ENCODE measurements at places on chromosomes 4 and X.

- no peak for DNase-seq
These were observed 1.5 kb upstream of the CRLF2 start for GRCh38 chrX:1213971-1214370.

GRCh38 chr4:145183023-145183422, 2.6 kb upstream of the OTUD4 start:
- no peak for DNase-seq

DNA sequence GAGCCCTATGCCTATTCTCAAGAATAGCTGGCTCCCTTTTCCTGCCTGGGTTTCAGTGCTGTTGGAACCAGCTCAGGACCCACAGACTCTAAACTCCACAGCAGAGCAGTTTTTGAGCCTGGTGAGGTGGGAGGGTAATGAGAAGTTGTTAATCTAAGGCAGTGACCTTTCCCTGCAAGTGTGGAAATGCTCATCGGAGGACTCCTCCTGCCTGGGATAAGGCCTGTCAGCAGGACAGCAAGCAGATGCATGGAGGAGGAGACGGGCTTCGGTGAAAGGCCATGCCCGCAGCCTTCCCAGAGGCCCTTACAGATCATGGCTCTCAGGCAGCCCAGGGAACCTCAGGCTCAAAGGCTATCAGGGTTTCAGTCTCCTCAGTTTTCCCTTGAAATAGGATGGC, 70.0 kb upstream of the SHISA3 start:
- DNase-seq: no peak

DNA sequence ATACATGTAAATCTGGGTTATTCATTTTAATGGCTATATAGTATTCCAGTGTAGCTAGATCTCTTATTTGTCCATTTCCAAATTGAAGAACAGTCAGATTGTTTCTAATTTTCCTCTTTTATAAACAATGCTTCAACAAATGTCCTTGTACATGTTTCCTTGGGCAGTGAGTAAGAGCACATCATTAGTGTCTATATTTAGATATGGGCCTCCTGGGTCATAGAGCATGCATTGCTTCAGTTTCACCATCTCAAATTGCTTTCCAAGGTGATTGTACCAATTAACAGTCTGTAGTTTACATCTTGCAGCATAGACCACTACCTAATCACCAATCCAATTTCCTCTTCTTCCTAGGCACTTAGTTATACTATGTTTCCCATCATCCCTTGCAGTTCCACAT, 13.4 kb downstream of the PHKA2 start:
- DNase-seq: peak; percentile 9

DNA sequence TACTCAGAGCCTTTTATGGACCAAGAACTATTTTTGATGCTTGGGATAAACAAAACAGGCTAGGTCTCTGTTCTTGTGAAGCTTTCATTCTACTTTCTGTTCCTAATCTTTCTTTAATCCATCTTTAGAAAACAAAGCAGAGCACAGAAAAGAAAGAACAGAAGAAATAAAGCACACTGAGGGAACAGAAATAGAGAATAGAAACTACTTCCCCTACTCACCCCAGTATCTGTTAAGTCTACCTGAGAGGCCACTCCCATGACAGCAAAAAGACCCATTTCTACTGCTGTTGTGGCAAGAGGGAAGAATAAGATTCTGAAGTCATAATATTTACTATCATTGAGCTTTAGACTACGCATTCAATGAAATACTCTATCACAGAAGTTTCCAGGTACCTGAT, 9.2 kb downstream of the RFC1 start:
- no peak for DNase-seq

DNA sequence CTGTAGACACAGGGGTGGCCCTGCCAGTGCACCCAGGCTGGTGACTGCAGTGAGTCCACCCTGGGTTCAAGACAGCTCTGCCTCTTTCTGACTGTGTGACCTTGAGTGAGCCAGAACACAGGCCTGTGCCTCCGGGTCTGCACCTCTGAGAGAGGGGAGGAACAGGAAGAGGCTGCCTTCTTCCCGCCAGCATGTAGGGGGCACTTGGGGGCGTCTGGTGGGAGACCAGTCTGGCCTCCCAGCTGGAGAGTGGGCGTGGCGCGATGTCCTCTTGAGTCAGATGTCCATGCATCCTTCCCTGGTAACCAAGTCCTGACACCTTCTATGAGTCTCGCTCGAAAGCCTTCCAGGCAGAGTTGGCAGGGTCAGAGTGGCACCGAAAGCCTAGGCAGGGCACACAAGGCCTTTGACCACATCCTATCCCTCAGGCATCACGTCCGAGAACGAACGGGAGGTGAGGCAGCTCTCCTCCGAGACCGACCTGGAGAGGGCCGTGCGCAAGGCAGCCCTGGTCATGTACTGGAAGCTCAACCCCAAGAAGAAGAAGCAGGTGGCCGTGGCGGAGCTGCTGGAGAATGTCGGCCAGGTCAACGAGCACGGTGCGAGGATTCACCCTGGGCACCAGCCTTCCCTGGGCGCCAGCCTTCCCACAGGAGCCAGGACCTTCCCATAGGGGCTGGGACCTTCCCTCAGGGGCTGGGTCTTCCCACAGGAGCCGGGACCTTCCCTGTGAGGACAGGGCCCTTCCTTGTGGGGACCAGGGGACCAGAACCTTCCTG, 21.3 kb downstream of the WFS1 start:
- DNase-seq: peak; percentile 21

- DNase-seq: no peak
These were observed 113.4 kb downstream of the ZNF827 start for GRCh38 chr4:145825255-145825654.

DNA sequence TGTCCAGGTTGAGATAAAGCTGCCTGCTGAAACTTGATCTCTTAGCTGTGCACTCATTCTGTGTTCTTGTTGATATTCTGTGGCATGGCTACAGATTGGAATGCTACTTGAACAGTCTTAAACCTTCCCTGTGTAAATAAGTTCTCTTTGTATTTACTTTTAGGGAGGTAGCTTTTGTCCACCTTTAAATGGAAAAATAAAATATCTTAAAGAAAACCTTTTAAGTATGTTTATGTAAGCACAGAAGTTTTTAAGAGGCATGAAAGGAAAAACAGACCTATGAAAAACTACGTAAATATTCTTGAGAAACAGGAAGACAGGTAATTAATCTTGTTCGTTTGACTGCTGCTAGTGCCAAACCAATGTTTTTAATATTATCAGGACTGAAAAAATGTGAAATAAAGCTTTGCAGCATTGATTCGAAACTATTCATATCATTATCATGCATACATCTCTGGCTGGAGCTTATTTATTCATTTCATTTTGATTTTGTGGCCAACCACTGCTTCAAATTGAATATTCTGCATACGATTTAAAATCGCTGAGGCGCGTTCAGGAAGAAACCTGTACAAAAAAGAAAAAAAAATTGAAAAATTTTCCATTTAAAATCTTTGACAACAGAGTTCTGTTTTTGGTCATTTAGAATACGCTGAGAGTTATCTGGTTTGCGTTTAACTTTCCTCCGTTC, 17.8 kb downstream of the HSD17B13 start:
- DNase-seq: no peak

DNA sequence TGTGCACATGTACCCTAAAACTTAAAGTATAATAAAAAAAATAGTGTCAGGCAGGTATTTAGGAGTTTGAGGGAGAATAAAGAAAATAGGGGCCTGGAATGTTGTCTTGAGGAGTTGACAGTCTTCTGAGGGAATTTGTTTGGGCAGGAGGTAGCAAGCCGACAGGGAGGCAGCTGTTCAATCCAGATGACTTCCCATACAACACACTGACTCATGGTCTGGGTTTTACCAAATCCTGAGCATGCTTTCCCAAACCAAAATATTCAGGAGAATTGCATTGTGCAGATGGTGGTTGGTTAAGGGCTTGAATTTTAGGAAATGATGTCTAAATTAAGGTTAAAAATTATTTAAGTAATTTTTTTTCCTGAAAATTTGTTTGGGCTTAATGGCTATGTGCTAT, 430.0 kb downstream of the INPP4B start:
- DNase-seq: peak; percentile 77

DNA sequence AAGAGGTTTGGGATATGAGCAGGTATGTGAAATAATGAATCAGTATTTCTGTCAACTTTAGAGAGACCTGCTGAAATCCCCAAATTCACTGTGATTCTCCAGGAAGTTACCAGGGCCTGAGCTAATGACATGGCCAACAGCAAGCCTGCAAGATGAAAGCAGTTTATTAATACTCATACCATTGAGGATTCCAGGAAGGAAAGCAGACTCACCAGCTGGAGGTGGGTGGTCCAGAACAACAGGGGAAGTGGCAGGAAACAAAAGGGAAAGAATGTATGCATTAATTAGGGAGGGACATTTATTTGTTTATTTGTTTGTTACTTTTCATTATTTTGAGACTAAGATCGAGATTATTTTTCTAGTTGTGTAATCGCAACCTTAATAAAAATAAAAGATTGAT, 196.6 kb upstream of the AGA start:
- no peak for DNase-seq

GRCh38 chrX:50180073-50180940, 20.5 kb downstream of the AKAP4 start:
- no peak for DNase-seq

DNA sequence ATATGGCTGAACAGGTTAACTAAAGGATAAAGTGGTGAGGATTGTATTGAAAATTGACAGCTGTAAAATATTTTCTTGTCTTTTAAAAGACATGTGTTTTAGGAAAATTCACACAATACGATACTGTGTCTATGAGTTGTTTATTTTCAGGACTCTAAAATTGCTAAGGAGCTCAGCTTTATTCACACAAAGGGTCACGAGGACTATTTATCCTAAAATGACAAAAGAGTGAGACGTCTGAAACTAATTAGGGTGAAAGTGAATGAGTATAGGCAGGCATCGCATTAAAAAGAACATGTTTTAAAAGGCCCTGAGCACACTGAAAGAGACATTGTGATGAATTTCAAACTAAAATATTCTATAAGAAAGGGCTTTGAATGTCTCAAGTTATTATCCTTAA, 304.7 kb downstream of the SH2D1A start:
- no peak for DNase-seq

DNA sequence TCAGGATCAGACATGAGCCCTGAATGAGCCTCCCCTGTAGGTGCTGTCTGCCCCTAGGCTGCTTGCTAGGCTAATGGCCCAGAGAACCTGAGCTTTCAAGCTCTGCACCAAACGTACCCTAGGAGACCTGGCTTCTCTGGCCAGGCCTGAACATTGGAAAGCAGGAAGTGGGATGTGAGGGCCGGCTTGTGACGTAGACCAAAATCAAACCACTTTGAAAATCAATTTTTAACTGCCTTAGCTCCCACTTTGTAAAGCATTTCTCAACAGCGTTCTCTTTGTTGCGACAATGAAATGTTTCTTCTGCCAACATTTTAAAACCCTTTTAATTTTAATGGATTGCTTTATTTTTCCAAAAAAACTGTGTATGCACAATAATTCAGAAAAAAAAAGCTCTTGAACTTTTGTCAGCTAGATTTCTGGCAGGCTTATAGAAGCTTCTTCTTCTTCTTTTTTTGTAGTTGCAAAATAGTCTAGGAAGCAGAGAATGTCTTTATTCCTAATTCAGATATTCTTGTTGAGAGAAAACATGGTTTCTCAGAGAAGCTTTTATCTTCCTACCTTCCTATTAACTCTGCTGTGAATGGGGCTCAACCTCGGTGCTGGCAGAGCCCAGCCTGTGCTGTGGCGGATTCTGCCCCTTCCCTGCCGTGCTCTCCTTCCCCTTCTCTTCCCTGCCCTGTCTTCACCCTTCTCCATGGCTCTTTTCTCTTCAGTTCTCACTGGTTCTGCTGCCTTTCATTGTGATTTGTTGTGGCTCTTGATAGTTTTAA, 145.2 kb upstream of the SFRP2 start:
- peak; percentile 33 for DNase-seq

DNA sequence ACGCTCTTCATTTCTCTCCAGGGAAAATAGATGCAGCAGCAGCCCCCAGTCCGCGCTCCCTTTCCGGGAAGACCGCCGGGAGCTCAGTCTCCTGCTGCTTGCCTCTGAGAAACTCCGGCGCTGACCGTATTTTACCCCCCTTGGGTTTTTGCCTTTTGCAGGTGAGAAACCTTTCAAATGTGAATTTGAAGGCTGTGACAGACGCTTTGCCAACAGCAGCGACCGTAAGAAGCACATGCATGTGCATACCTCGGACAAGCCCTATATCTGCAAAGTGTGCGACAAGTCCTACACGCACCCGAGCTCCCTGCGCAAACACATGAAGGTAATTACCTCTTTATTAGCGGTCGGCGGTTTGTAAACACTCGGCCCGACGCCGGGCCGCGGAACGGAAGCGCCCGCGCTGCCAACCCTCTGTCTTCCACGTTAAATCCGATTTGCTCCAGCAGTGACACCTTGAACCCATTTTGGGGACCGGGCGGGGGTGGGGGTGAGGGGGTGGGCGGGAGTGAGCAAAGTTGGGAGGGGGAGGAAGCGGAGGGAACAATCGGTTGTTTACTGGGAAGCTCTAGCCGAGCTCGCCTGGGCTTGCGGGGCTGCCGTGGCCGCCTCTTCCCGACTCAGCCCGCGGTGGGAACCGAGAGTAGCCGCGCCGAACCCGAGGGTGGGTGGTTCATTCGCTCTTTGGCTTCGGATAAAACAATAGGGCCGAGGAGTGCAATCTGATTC, 3.0 kb downstream of the ZIC3 start:
- DNase-seq: no peak

DNA sequence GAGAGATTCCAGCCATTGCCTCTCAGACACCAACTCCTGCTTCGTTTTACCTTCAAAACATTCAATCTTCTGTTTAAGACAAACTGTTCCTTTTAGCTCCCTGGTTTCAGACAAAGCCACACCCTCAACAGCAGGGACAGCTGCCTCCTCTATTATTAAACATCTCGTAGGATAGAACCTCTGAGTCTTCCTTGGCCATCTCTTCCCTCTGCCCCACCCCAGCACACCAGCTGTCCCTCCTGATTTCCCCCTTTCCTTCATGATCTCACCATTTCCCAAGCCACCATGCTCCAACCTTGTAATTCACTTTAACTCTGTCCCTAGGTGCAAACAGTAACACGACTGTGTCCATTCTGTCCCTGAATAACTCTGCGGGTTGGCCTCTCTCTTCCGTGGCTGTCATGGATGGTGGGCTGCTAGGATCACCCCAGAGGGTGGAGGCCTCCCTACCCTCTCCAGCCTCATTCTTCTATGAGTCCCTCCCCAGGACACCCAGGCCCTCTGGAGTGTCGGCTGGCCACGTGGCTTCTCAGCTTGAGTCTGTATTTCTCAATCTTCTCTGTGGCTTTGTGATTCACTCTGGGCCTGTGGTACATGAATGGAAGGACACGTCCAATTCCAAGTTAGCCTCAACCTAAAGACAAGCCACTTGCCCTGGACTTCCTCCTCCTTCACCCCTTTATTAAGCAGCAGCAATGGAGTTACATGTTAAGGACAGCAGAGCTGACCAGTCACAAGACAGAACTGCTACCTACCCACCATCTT, 349.9 kb downstream of the FBXW7 start:
- peak; percentile 27 for DNase-seq

- DNase-seq: no peak
These were observed 732.5 kb upstream of the AGA start for GRCh38 chr4:178174756-178175155.

- DNase-seq: no peak
These were observed 72.1 kb downstream of the HTRA3 start for GRCh38 chr4:8341691-8342090.

DNA sequence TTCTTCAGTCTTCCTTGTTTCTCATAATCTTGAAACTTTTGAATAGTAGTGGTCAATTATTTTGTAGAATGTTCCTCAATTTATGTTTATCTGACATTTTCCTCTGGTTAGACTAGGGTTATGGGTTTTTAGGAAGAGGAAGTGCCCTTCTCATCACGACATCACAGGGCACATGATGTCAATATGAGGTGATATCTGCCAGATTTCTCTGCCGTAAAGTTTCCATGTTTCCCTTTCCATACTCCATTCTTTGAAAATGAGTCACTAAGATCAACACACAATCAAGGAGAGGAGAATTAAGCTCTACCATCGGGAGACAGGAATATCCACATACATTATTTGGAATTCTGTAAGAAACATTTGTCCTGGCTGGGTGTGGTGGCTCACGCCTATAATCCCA, 28.4 kb downstream of the RP2 start:
- DNase-seq: peak; percentile 67
